ENCODE measurements at places on chromosomes 11 and 22.

GRCh38 chr22:48685767-48686166, 1141.9 kb downstream of the BRD1 start:
- DNase-seq, result no peak

DNA sequence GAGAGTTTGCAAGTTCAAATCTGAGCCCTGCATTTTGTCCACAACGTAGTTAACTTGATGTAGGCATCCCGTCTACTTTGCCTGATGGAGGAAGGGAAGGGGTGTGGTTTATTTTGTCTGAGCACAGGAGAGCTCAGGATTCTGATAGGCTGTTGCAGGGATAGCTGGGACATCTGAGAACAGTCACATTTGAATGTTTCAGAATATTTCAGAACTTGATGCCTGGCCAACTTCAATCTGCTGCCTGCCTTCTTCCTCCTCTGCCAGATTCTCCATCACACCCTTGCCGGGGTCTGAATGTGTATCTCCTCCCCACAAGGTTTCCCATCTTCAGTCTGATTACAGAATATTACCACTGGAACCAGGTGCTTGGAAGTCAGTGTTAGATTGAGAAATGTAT, 51.6 kb downstream of the NTM start:
- no peak for DNase-seq

- DNase-seq, result no peak
Measured at GRCh38 chr11:28476864-28477263, 368.7 kb downstream of the METTL15 start.

GRCh38 chr22:26619510-26619909, 1.7 kb upstream of the CRYBB1 start:
- no peak for DNase-seq

DNA sequence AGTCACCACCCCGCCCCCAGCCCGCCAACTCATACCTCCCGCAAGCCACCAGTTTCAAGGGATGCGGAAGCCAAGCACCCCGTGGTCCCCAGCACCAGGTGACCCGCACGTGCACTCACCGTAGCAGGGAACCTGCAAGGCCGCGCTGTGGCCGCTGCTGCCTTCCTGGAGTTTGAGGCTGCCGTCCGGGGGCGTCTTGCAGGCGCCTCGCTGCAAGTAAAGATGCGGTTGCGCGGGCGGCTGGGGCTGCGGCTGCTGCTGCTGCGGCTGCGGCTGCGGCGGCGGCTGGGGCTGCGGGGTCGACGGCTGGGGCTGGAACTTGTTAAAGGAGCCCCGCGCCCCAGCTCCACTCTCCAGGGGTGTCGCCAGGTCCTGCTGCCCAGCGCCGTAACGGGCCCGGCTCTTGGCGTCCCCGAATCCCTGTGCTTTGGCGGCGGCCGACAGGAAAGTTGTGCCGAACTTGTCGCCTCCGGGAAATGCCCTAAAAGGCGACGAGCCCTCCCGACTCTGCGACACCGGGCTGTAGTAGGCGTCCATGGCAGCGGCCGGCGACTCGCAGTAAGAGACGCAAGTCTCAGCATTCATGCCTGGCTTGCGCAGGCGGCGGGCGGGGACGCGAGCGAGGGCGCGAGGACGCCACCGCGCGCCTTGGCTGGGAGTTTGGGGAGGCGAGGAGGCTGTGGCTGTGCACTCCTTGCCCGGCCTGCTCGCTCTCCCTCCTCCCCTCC, at the start of gene ALX4:
ALX4 (minus strand) TSS at position 662 of the 728 bp plus-strand sequence; CDS start at position 585, 77 bp downstream.
- DNase-seq, result peak; percentile 15

Measured in NCI-H748 treated with DMSO at 0.1 percent for 48 hours (cell line).